ENCODE measurements at places on chromosomes 13 and 19.

GRCh38 chr19:12092956-12093355 lies 28.4 kb downstream of the ZNF844 start:
- no peak for DNase-seq

- DNase-seq: no peak
Observed at GRCh38 chr13:39378306-39378705, 224.7 kb downstream of the LHFPL6 start.

DNA sequence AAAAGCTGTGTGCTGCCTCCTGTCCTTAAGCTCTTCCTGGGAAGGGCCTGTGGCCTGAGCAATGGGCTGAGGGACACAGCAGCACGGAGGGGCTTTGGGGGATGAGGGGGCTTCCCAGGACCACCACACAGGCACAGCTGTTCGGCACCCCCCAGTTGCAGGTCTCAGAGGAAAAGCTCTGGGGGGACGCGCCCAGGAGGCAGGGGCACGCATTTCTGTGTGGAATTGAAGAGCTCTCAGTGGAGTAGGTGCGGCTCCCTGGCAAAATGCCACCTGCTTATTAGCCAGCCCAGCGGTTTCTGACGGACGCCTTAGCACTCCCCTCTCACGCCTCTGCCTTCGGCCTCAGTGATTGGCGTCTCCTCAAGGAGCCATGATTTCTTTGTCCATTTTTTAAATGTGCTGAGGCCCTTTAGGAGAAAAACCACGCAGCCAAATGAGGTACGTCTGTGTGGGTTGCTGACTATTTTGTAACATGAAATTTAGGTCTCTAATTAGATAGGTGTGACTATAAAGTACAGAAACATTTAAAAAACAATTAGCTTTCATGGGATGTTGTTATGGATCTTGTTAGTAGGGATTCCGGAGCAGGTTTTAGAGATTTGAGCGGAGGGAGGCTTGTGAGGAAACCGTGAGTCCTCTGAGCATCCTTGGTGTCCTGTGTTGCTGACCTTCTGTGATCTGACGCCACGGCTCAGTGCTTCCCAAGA lies 4.0 kb downstream of the MCF2L start:
- no peak for DNase-seq

GRCh38 chr13:78977311-78977710 lies 318.4 kb upstream of the OBI1 start:
- DNase-seq: no peak

- no peak for DNase-seq
Observed at GRCh38 chr19:4730740-4731171, 7.1 kb upstream of the DPP9 start.

GRCh38 chr13:103523858-103524257 lies 457.6 kb upstream of the SLC10A2 start:
- no peak for DNase-seq

GRCh38 chr19:16328824-16329482 lies 4.3 kb downstream of the KLF2 start:
- DNase-seq: no peak

All from H1 (cell line).